Stimulated activated CD8-positive, alpha-beta memory T cell treated with anti-CD3 and anti-CD28 coated beads, Interleukin-4, amount 100 ng/mL, for 1 hour (primary cell): ENCODE measurements at places on chromosomes 12 and 14.

DNA sequence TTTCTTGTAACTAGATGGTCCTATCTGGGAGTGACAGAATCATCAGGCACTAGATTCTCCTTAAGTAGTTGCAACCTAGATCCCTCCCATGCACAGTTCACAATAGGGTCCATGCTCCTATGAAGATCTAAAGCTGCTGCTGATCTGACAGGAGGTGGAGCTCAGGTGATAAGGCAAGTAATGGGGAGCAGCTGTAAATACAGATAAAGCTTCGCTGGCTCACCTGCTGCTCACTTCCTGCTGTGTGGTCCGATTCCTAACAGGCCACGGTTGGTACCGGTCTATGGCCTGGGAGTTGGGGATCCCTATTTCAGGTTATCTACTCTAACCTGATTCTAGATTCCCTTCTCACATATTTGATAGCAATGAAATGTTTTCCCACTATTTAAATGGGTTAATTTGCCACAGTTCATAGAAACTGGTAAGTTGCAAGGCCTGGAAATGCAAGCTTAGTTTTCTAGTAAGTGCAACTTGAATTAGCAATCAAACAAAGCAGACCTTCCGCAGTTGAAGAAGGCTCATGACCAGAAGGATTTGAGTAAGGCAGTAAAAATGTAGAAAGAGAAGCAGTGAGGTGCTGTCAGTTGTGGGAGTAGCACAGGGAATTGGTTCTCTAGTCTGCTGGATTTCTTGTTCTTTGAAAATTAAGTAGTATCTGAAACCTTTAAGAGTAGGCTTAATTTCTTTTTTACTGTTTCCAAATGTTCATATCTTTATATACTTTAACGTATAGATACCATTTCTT, 332.3 kb downstream of the EGLN3 start:
- DNase-seq, result no peak

DNA sequence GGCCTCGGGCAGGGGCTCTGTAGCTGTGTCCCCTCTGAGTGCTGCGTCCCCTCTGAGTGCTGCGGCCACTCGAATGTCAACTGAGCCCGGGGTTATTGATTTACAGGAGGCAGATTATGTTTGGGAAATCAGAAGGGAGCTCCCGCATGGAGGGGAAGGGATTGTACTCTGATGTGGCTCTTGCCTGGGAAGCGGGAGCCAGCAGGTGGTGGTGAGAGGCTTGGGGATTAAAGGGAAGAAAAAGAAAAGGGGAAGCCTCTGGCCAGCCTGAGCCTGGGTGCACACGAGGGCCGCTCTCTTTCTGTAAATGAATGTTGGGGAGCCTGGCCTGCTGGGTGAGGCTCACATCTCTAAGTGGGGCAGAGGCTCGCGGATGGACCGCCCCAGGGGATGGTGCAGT, 143.7 kb downstream of the AACS start:
- DNase-seq, result no peak

DNA sequence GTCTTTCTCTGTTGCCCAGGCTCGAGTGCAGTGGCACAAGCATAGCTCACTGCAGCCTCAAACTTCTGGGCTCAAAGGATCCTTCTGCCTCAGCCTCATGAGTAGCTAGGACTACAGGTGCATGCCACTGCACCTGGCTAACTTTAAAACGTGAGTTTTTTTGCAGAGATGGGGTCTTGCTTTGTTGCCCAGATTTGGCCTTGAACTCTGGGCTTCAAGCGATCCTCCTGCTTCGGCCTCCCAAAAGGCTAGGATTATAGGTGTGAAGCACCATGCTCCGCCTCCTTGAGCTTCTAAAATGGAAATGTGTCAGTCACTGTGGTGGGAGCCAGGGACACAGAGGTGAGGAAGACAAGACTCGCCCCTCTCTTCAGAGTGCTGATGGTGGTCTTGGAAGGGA, 45.6 kb downstream of the WSCD2 start:
- no peak for DNase-seq

- no peak for DNase-seq
These were observed 10.8 kb downstream of the BMAL2 start for GRCh38 chr12:27343255-27344000.

DNA sequence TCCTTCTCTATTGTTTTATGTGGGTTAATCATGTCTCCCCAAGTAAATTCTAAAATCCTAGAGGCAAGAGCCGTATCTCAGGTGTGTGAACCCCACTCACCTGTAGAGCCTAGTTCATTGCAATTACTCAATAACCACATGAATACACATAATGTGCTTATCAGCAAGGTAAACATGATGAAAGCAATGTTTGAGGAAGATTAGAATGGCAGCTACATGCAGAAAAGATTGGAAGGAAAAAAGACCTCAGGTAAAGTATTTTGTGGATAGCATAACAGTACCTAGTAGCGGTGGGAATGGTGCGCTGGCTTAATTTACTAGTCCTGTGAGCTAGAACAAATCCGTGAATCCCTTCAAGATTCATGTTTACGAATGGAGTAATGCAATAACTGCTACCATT, 5.3 kb upstream of the KRAS start:
- DNase-seq, result no peak

- DNase-seq, result no peak
These were observed 24.2 kb downstream of the SMUG1 start for GRCh38 chr12:54164387-54165145.

- DNase-seq, result no peak
These were observed 6.8 kb upstream of the KANSL2 start for GRCh38 chr12:48688836-48689235.

DNA sequence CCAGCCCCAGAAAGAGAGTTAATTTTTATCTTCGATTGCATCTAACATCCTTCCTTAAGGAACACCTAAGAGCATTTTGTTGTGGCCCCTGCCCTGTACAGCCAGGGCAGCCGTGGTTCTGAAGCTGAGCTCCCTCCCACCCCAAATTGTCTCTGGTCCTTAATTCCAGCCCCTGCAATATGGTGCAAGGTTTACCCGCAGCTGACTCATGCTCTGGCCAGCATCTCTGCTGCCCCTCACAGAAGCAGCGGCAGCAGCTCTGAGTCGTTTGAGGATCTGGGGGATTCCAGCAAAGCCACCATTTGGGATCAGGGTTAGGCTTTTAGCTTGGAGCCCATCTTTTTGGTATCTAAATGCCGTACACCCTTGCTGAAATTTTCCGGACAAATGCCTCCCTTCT, 3.3 kb downstream of the DLK1 start:
- DNase-seq, result no peak

DNA sequence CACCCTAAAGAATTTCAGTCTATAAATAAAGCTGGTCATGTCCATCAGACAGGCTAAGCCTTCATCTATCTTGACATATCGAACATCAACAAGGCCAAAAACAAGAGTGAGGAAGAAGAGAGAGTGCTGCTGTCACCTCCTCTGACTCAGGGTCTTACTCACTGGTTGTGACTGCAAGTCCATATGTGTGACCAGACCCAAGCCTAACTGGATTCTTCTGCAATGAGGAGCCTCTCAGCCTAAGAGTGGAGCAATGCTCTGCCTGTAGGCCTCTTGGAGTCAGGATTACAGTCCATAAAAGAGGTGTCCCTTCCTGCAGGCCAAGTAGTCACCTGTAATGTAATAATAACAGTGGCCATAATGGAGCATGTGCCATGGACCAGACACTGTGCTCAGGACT, 121.2 kb upstream of the SLC35F4 start:
- DNase-seq, result no peak

GRCh38 chr12:15534322-15534721, 212.0 kb downstream of the PTPRO start:
- DNase-seq, result no peak

DNA sequence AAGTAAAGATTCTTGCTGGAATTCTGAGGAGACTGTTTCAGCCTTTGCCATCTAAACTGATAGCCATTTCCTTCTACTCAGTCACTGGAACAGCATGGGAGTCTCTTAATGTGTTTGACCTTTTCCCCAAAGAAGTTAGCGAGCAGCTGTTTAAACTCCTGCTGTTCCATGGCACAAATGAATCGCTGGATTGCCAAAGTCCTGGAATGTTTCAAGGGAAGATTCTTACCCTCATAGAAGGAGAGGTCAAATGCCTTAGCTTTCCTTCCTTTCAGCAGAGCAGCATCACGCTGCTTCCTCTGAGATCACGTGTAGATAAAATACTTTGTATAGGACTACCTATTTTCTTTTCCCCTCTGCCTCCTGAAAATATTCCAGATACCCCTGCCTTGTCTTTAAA, 10.5 kb upstream of the NR2C1 start:
- no peak for DNase-seq

- no peak for DNase-seq
These were observed 22.2 kb downstream of the ARF6 start for GRCh38 chr14:49915085-49915484.

- DNase-seq, result no peak
These were observed 595 bp upstream of the METAP2 start for GRCh38 chr12:95473231-95473883.

- DNase-seq, result no peak
These were observed 28.3 kb downstream of the ATF7IP start for GRCh38 chr12:14393751-14394150.

GRCh38 chr12:100043631-100044030, 58.9 kb upstream of the ANKS1B start:
- DNase-seq, result no peak

- no peak for DNase-seq
These were observed 46.2 kb upstream of the MED13L start for GRCh38 chr12:116323406-116324386.

- DNase-seq, result no peak
These were observed 12.9 kb downstream of the ANKRD13A start for GRCh38 chr12:110012137-110012536.

DNA sequence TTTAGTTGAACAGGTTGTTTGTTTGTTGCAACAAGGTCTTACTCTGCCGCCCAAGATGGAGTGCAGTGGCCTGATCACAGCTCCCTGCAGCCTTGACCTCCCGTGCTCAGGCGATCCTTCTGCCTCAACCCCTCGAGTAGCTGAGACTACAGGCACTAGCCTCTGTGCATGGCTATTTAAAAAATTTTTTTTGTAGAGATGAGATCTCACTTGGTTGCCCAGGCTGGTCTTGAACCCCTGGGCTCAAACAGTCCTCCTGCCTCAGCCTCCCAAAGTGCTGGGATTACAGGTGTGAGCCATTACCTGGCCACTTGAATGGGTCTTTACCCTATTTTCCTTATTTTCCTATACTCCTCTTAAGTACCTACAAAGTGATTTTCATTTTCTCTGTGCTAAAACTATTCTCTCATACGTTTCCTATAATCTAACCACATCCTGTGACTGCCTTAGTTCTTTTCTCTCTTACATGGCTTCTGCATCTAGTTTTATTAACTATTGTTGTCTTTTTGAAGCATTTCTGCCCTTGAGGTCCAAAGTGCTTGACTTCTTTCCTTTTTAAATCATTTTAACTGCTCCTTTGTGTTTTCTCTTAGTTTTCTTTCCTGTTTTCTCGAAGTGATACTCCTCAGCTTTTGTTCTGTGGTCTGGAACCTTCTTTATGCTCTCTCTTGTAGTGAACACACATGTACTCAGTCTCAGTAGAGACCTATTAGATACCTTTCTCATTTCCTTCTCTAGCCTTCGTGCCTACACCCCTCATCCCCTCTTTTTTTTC, 14.1 kb downstream of the GPX2 start:
- DNase-seq, result no peak

DNA sequence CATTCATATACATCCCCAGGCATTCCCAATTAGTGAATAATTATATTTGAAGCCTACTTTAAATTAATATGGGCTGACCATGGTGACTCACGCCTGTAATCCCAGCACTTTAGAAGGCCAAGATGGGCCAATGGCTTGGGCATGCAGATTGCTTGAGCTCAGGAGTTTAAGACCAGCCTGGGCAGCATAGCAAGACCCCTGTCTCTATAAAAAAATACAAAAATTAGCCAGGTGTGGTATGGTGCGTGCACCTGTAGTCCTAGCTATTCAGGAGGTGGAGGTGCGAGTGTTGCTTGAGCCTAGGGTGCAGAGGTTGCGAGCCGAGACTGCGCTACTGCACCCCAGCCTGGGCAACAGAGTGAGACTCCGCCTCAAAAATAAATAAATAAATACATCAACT, 7.6 kb upstream of the ARID2 start:
- no peak for DNase-seq

GRCh38 chr14:66477567-66477966, 8.6 kb upstream of the CCDC196 start:
- no peak for DNase-seq

DNA sequence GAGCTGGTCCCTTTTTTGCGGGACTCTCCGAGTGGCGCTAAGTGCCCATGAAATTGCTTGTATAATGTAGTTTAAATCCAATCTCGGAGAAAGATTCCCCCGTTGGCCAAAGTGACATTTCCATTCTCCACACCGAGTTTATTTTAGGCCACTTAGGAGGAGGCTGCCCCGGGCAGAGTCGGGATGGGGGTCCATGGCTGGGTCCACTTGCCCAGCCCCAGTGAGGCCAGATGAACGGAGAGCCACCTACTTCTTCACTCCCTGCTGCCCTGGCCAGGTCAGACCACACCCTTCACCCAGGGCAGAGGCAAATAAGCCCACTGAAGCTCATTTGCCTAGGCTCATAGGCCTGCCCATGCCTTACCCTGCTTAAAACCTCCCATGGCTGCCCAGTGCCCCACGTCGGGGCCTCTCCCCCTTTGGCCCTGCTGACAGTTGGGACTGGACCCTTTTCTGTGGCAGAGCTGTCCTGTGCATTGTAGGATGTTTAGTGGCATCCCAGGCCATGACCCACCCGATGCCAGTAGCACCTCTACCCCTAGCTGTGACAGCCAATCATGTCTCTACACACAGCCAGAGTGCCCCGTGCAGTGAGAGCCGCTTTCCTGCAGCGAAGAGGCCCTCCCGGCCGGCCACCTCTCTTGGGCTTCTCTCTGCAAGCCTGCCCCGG, 51.3 kb downstream of the FAM222A start:
- DNase-seq, result no peak

- DNase-seq, result no peak
These were observed 16.0 kb downstream of the A2M start for GRCh38 chr12:9099552-9100190.

DNA sequence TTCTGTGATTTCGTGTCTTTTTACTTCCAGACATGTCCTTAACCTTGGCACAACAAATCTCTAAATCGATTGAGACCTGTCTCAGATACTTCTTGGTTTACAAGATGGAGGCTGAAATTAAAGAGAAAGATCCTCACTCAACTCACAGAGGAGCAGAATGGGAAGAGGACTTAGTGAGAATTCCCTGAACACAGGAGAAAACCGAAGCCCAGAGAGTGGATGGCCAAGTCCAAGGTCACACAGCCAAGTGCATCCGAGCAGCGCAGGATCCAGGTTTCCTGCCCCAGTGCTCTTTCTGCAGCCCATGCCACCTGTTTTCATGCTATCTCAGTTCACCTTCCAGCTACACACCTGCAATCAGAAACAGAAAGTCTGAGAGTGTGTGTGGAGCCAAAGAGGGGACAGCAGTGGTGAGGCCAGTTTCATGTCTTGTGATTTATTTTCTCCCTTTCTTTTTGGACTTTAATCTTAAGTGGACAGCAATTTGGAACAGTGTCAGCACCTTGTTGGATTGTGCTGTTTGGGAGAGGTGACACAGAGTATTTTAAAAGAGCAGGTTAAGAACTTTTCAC, 22.9 kb upstream of the TCL1B start:
- DNase-seq, result no peak
